NCI-H2029 treated with DMSO at 0.1 percent for 48 hours (cell line): ENCODE measurements at places on chromosomes 2 and 18.

- no peak for DNase-seq
Measured at GRCh38 chr2:95531254-95531771, 46.8 kb upstream of the TRIM43B start.

GRCh38 chr2:100563407-100564247 lies 834 bp downstream of the PDCL3 start:
- no peak for DNase-seq

- DNase-seq: no peak
Measured at GRCh38 chr2:107595749-107596148, 230.9 kb upstream of the RGPD4 start.

- no peak for DNase-seq
Measured at GRCh38 chr2:140454717-140455116, 1674.5 kb upstream of the NXPH2 start.

DNA sequence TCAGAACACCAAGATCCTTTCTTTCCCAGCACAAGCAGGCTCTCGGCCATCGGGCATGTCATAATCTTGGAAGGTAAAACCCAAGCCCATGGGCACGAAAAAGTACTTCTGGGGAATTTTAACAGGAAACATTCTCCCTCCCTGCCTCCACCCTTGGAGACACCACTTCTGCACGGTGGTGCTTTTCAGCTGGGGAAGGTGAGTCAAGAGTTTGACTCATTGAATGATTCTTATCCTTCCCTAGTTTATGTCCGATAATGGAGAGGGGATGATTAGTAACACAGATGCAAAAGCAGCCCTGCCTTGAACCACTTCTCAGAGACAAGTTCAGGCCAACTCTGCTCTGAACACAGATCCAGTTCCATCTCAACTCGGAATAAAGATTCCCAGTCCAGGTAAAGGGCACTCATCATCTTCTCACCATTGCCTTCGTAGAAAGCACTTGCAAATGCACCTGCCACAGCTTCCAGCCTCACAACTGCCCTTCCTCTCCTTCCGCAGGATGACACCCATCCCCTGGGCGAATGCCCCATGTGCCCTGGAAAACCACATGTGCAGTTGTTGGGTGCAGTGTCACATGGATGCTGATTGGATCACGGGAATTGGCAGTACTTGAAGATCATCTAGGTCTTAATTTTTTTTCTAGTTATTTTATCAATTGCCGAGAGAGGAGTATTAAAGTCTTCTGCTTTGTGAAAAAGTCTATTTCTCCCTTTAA lies 136.2 kb downstream of the PXDN start:
- no peak for DNase-seq
